Fibroblast of the conjunctiva (primary cell): ENCODE measurements at places on chromosomes 3 and 15.

DNA sequence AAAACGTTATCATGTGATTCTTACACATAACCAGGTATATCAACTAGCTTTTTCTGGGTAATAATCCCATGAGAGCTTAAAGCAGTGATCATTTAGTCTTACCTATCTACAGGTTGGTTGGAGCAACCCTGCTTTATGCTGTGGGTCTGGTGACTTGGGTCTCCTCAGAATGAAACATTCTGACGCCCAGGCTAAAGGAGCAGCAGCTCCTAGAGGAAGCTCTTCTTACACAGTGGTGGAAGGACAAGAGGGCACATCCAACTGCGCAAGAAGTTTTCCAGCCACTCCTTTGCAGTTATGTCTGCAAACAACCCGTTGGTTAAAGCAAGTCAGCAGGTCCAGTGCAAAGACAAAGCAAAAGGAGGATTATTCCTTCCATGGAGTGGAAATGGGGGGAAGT lies 377.5 kb downstream of the EDEM1 start:
- no peak for DNase-seq

DNA sequence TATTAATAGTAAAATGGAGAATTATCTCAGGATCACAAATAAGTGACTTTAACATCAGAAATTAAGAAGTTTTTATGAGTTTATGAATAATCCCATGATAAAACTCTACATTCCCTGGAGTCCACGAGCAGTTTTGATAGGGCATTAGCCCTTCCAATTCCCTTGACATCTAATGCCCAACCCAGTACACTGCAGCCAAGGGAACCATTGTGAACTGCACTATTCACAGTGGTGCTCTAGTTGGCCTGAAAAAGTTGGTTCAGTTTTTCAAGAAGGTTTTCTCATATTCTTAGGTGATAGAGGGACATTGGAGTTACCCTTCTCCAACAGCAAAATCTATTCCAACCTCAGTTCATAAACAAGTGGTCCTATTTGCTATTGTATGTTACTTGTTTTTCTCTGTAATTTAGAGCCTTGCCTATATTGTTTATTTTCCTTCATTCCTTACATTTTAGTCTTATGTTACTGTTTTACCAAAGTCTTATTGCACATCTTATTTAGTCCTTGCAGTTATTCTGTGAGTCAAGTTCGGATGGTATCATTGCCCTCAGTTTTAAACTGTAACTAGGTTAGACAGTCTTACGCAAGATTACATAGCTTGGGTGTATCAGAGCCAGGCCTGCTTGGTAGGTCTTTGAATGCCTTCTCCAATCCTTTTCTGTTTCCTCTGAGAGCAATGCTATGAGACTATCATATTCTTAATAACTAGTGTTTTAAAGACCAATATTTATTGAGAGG lies 57.9 kb upstream of the SAMMSON start:
- DNase-seq, result no peak

DNA sequence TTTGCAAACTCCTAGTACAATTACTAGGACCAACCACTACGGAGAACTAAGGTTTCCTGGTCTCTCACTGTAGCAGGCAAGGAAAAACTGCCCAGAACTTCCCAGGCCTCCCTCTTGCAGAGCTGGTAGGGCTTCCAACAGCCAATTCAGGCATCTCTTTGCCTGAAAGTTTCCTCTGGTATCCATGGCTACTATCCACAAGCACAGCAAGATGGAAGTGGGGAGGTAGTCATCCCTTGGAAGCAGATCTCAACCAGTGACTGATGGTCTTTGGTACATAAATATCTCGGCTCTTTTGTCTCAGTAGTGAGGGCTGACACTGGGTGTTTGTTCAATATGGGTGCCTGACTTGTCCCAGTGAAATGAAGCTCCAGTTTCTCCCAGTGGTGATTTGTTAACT lies 201.3 kb upstream of the MRPL3 start:
- DNase-seq, result no peak

DNA sequence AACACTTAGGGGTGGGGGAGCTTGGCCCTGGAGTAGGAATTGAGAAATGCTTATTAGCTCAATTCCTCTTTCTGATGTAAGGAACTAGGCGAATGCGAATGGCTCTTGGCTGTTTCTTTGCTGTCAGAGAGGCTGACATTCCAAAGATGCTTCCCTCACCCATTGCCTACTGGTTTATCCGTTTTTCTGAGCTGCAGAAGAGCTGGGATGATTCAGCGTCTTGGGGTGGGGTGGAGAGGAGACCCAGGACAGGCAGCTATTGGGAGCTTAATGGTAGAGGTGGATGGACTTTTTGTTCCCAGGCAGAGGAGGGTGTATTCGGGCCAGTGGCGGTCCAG lies 9.8 kb downstream of the PLEKHO2 start:
- DNase-seq, result peak; percentile 79

DNA sequence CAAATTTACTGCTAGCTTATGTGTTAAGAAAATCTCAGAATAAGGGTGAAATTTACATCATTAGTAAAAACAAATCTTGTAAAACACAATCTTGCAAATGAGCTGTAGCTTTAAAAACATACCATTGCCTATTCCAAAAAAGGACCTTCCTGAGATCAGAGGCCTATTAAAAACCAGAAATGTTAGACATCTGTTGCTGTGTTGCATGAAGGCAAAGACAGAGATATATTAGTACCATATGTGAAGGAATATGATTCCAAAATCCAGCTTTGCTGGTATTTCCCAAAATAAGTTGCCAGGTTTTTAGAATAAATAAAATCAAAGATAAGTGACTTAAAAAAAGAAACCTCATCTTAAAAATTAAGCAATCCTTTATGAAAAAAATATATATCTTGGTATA lies 504.1 kb upstream of the CDIN1 start:
- peak; percentile 16 for DNase-seq

DNA sequence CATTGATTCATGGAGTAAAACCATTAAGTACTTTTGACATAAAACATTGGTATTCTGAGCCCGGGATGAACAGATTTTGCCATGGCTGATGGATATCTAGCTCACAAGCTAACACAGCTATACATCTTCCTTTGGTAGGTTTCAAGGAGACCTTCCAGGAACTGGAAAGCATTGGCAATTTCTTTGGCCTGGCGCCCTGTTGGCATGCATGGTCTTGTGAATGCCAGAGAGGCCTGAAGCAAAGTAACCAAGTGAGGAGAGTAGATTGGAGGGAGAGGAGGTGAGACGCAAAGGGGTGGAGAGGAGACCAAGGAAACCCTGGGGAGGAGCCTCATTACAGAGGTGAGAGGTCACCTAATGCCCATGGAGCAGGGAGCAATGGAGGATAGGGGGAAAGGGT lies 67.2 kb downstream of the SQOR start:
- DNase-seq, result no peak

GRCh38 chr15:91223863-91224262 lies 123.8 kb downstream of the SV2B start:
- DNase-seq, result no peak

DNA sequence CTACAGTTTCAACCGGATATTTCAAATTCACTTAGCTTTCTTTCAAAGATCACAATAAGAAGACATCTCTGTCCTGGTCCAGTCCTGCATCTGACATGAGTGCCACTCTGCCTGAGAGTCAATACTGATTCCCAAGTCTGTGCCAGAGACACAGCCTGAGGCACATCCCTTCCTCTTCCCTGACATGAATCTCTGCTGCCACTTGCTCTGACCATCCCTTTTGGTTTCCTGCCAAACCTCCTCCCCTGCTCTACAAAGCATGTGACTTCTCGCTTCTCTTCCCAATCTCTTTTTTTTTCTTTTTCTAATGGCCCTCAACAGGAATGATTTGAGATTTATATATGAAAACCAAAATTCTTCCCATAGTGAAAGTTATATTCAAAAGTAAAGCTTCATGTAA lies 117.9 kb downstream of the MECOM start:
- no peak for DNase-seq

GRCh38 chr15:66498501-66499386 lies 1.2 kb upstream of the SNAPC5 start:
- DNase-seq, result no peak

DNA sequence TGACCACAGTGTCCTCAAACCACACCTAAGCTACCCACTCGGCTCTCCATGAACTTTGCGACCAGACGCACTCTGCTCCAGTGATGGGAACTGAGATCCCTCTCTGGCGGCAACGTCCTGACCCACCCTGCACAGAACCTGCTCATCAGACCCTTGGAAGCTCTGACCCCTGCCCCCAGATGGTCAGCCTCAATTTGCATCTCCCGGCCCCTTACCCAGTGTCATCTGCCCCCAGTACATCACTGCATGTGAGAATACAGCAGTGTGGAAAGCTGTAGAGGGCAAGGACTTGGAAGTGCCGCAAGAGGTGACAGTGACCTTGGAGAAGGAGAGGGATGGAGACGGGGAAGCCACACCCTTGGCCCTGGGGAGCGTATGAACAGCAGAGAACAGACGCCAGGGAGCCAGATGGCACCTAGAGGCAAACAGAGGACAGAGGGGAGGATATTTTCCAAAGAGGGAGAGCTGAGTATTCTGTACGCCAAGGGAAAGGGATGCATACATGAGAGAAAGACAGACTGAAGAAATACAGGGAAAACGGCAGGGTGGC lies 192.0 kb downstream of the XXYLT1 start:
- DNase-seq, result no peak

DNA sequence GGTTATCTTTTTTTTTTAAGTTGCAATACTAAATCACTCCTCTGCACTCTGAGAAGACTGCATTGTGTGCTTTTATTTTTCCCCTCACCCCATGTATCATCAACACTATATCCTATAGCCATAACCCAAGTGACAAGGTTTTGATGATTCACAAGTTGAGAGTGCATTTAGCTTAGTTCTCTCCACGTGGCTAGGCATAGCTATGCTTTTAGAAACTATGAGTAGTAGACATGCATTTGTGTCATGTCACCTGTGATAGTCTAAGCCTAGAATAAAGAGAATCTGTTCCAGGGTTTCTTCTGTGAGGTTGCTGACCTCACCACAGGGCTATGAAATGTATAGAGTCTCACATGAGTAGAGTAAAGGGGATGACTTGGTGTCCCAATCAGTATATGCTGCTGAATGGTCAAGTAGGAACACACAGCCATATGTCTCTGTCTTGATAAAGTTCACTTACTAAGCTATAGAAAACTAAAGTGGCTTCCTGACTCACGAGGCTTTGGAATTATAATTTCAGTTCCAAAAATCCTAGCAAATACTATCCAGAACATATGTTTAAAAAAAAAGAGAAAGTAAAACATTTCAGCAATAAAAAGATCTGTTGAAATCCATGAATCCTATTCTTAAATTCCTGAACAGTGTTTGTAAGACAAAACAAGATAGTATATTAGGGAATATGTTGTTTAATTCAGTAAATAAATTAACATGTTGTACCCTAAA lies 206.3 kb downstream of the LSAMP start:
- no peak for DNase-seq

DNA sequence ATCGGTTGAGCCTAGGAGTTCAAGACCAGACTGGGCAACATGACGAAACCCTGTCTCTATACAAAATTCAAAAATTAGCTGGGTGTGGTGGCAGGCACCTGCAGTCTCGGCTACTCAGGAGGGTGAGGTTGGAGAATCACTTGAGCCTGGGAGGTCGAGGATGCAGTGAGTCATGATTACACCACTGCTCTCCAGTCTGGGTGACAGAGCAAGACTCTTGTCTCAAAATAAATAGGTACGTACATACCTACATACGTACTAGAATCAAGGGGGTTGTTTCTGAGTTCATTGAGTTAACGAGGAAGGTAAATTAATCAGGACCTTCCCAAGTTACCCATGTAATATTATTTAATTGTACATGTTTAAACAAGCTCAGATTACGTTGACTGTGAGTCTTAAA lies 97.5 kb downstream of the CHL1 start:
- DNase-seq, result no peak

- DNase-seq, result no peak
Measured at GRCh38 chr3:159128628-159129027, 326.8 kb downstream of the MFSD1 start.

GRCh38 chr15:93179700-93180102 lies 90.7 kb upstream of the RGMA start:
- no peak for DNase-seq

- no peak for DNase-seq
Measured at GRCh38 chr3:23450051-23450450, 246.9 kb downstream of the UBE2E2 start.

- DNase-seq, result no peak
Measured at GRCh38 chr15:36004891-36005490, 459.0 kb upstream of the DPH6 start.

DNA sequence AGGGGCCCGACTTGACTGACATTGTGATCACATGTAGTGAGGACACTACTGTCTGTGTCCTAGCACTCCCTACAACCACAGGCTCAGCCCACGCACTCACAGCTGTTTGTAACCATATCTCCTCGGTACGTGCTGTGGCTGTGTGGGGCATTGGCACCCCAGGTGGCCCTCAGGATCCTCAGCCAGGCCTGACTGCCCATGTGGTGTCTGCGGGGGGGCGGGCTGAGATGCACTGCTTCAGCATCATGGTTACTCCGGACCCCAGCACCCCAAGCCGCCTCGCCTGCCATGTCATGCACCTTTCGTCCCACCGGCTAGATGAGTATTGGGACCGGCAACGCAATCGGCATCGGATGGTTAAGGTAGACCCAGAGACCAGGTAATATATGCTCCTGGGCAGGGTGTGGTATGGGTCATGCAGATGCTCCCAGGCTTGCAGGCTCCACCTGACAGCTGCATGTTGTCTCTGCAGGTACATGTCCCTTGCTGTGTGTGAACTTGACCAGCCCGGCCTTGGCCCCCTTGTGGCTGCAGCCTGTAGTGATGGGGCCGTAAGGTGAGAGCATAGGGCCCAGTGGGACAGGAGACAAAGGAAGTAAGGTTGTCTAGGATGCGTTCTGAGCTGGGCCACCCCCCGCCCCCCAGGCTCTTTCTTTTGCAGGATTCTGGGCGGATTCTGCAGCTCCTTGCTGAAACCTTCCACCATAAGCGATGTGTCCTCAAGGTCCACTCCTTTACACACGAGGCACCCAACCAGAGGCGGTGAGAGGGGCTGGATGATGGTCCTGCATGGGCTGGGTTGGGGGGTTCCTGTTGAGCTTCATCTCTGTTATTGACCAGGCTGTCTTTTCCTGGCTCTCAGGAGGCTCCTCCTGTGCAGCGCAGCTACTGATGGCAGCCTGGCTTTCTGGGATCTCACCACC lies 4.4 kb downstream of the DALRD3 start:
- no peak for DNase-seq

DNA sequence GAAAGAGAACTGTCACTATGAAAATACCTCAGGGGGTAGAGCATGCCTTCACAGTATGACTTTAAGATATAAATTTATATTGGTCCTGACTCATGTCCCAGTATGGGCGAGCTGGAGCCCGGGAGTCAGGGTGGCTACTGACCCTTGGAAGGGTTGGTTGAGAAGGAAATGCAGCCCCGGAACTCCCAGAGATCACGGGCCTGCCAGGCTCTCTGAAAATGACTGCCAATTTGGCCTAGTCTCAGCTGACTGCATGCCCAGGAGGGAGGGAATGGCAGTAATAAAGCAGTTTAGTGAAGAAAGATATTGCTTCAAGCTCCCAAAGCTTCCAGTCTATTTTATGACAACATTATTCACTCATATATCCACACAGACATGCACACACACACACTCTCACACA lies 299.0 kb downstream of the NR2F2 start:
- no peak for DNase-seq
